ENCODE measurements at places on chromosomes 4 and X.
A peak's percentile ranks its signal among the peaks of the same experiment; 100 is the strongest.

DNA sequence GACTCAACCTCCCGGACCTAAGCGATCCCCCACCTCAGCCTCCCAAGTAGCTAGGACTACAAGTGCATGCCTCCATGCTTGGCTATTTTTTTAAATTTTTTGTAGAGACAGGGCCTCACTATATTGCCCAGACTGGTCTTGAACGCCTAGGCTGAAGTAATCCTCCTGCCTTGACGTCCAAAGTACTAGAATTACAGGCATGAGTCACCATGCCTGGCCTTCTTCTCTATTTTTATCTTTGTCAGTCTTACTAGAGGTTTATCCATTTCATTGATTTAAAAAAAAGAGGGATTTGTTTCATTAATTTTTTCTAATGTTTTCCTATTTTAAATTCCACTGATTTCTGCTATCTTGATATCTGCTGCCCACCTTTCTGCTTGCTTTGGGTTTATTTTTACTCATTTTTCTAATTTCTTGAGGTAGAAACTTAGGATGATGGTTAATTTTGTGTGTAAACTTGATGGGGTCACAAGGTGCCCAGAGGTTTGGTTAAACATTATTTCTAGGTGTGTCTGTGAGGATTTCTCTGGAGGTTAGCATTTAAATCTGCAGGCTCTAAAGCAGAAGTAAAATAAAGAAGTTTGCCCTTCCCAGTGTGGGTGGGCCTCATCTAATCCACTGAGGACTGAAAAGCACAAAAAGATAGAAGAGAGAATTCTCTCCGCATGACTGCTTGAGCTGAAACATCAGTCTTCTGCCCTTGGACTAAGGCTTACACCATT, 116.2 kb upstream of the DCLK2 start:
- no peak for DNase-seq

- DNase-seq: no peak
Measured at GRCh38 chr4:76546759-76547742, 112.0 kb downstream of the SHROOM3 start.

DNA sequence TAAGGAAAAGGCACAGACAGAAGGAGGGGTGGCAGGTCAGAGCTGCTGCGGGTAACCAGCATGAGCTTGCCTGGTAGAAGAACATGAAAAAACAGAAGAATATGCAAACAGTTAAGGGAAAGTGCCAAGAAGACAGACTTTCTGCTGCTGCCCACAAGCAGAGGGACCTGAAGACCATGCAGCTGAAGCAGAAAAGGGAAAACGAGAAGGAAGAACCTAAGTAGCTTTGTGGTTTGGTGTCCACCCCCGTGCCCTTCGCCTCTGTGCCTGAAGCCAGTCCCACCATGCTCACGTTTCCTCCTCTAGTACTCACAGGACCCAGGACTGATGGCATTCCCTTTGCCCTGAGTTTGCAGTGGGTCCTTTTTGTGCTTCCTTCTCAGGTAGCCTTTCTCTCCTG, 62.8 kb downstream of the UBA6 start:
- no peak for DNase-seq

GRCh38 chr4:48212165-48212564, 57.5 kb downstream of the TEC start:
- DNase-seq: no peak

DNA sequence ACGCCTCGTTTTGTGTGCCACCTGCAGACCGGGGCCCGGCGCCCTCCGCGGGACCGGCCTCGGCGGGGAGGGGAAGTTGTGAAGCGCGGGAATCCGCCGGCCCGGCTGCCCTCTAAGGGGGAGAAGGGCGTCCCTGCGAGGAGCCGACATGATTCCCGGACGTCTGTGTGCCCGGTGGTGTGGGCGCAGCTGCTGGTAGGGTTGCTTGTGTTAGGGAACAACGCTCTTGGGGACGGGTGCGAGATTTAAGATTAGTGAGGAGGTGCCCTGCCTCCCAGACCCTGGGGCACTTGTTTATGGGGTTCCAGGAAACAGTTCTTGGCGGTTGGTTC, 627 bp downstream of the CDKN2AIP start:
- DNase-seq: no peak

GRCh38 chr4:105765690-105766407, 57.3 kb downstream of the GSTCD start:
- peak; percentile 7 for DNase-seq

- DNase-seq: no peak
Measured at GRCh38 chrX:27674491-27674890, 84.3 kb downstream of the DCAF8L2 start.
